ENCODE measurements at places on chromosomes 1 and 21.
A peak's percentile ranks its signal among the peaks of the same experiment; 100 is the strongest.

- DNase-seq = no peak
Observed at GRCh38 chr21:34795548-34796180, 126.9 kb downstream of the CLIC6 start.

DNA sequence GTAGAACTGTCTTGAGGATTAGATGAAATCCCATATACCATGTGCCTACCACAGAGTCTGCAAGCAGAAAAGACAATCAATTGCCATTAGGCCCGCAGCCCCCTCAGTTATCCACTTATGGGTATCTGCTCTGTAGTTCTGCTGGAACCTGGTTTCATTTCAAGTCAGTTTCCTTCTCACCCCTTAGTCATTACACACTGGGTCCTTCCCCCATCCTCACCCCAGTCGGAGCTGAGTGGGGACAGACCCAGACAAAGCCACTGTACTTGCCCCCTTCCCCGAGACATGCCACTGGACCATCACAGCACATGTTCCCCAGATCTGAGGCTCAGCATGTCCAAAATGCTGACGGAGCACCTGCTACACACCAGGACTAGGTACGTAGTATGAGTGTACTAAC is 21.2 kb downstream of the PGLYRP3 start:
- DNase-seq = no peak

- DNase-seq = no peak
Observed at GRCh38 chr1:63906047-63906704, 132.4 kb downstream of the ROR1 start.

DNA sequence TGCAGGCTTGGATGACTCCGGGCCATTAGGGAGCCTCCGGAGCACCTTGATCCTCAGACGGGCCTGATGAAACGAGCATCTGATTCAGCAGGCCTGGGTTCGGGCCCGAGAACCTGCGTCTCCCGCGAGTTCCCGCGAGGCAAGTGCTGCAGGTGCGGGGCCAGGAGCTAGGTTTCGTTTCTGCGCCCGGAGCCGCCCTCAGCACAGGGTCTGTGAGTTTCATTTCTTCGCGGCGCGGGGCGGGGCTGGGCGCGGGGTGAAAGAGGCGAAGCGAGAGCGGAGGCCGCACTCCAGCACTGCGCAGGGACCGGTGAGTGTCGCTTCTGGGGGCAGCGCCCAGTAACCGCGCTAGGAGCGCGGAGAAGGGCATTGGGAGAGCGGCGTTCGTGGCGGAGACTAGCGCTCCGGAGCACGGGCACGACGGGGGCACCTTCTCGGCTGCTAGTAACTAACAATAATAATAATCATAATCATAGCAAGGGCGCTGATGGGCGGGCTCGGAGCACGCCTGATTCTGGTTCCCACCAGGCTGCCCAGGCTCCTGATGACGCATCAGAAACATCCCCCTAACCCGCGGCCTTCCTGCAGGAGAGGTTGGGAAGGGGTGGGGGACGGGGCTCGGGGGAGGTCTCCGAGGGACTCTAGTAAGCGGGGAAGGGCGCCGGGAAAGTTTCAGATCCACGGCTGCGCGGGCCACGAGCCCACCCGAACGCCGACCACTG is at the start of gene MX1:
Gene MX1, plus strand, starts transcription at position 286 of the 722 bp plus-strand sequence. CDS start 5,832 bp downstream, outside the sequence.
- peak; percentile 96 for DNase-seq

- no peak for DNase-seq
Observed at GRCh38 chr21:25568246-25568645, 39.0 kb downstream of the MRPL39 start.

DNA sequence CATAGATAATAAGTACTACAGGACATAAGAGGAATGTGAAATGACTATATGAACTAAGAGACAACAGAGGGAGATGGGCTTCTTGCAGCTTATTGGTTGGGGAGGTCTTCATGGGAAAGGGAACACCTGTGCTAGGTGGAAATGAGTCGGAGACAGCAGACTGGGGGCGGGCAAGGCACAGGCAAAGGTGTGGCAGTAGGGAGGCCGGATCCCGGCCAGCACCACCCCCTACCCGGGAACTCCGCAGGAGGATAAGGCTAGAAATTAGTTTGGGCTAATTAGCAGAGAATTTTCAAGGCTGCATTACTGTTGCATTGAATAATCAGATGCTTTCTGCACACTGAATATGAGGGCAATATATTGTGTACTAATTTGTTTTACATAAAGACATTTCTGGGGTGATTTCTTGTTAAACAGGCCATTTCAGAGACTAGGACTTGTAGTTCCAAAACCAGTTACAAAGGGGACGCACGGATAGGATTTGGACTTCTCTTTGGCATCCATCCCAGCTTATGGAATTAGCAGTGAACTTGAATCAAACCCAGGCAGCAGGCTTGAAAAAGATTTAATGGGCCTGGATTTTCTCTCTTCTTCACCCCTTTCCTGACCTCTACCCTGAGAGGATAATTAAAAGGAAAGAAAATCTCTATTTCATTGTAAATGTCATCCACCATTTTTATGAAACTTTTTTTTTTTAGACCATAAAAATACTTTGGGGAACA is 2.2 kb upstream of the HUNK start:
- DNase-seq = no peak

GRCh38 chr21:39525129-39525528 is 73.4 kb downstream of the SH3BGR start:
- no peak for DNase-seq

DNA sequence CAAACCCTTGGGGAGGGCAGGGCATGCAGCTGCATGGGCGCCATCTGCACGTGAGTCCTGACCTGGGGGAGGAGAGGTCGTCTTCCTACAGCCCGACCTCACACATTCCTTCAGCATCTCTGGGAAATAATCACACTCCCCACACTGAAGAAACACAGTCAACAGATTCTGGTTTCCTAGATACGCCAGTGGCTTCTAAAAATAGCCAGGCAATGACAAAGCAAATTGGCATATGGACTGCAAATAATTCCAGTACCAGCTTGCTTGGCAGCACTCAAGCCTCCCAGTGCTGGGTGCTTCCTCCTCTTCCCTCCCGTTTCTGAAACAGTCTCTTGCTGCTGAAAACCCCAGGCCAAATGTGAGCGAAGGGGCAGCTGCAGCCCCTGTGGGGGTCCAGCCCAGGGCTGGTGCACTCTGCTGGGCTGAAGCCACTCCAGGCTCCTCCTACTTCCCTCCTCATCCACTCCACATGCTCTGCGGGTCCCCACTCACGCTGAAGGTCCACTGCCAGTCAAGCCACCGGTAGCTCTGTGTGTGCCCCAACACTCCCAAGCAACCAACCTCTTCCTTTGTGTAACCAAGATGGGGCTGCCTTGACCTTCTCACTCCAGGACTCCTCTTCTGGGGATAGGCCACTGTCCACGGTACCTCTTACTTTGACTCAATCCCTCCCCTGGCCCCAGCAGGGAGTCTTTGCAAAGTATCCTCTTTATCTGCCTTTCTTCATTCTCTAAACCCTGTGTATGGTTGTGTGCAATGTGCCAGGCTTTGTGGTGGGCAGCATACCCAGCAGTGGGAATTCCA is 69.0 kb downstream of the KCND3 start:
- DNase-seq = no peak

DNA sequence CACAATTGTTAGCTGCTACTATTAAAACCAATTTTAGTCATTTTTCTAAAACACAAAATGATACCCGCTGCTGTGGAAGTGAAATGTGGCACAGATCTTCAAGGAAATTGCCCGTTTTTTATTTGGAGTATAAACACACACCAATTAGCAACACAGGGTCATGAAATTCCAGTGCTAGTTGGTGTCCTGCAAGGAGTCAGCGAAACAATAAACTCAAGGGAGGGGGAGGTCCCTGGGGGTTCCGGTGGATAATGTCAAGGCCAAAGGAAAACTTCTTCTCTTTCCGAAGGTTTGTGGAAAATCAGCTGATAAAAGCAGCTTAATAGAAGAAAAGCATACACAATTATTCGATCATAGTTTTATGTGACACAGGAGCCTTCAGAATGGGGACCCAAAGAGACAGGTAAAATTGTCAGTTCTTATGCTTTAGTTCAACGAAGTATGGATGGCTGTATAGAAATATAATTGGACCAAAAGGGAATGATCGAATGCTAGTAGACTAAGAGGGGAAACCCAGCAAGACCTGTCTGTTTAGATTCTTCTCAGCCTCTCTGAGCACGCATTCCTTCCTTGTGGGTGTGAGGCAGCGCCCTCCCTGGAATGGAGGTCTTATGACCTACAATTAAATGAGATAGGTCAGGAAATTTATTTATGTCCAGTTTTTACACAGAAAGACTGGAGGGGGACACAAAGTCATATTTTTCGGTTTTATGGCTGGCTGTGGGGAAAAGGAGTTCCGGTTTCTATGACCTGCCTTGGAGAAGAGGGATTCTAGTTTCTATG is 65.9 kb downstream of the KCNK1 start:
- DNase-seq = no peak

DNA sequence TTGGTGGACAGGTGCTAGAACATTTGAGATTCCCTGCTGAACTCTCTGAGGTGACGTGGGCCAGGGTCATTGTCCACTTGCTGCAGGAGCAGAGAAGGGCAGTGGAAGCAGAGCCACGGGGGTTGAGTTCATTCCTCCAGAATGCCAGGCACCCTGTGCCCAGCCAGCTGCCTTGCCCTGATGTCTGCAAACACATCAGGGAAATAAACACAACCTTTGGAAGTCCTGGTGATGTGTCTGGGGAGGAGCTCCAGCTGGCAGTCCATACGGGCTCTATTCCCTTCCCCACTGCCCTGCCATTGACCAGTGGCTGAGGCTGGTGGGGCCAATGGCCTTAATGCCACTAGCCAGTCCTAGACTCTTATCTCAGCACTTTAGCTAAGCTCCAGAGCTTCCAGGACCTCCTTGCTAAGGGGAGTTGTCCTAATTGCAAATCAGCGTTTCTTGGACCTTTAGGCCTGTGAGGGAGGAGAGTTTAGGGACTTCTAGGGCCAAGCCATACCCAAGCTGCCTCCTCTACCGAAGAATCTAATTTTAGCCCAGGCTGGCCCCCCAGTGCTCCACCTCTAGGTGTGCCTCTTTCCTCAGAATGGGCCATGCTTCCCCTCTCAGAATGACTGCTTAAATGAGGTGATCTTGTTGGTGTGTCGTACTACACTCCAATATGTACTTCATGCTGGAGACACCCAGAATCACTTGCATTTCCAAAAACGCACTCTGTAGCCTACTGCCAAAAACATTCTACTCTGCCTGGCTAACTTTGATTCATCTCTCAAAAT is 25.9 kb upstream of the MFSD2A start:
- no peak for DNase-seq

- DNase-seq = no peak
Observed at GRCh38 chr1:192453360-192453992, 122.1 kb upstream of the RGS1 start.

GRCh38 chr1:232014941-232015340 is 388.4 kb downstream of the DISC1 start:
- DNase-seq = no peak

GRCh38 chr1:172360985-172361384 is 59.5 kb upstream of the C1orf105 start:
- DNase-seq = no peak

- DNase-seq = no peak
Observed at GRCh38 chr21:31659286-31659535, 282 bp upstream of the SOD1 start.

GRCh38 chr1:1419813-1420653 is 1.0 kb downstream of the ANKRD65 start:
- DNase-seq = no peak

DNA sequence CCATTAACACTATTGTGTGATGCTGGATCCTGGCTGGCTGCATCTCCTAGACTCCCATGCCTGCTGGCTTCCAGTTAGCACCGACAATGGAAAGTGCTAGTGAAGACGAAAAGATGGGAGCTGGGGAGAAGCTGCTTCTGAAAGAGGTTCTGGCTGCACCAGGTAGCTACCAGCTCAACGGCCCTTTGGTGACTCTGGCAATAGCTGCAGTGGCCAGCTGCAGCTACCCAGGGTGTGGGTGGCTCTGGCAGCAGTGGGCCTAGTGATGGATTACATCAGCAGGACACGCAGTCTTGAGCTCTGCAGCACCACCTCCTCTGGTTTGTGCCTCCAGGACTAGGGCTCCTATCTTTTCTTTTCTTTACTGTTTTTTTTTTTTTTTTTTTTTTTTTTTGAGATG is 662.6 kb downstream of the MATN1 start:
- DNase-seq = peak; percentile 10

All from activated naive CD4-positive, alpha-beta T cell treated with anti-CD3 and anti-CD28 coated beads, Interleukin-2, amount 10 ng/mL, durations not matched to agents 7 days and 5 days (primary cell).